NCI-H1048 (cell line): ENCODE measurements at places on chromosomes 7 and 10.

- DNase-seq: no peak
Observed at GRCh38 chr7:107068156-107068555, 23.7 kb downstream of the PRKAR2B start.

GRCh38 chr7:89761173-89761572 lies 393.1 kb upstream of the STEAP1 start:
- DNase-seq: no peak

GRCh38 chr7:106017657-106018056 lies 54.6 kb downstream of the CDHR3 start:
- no peak for DNase-seq

DNA sequence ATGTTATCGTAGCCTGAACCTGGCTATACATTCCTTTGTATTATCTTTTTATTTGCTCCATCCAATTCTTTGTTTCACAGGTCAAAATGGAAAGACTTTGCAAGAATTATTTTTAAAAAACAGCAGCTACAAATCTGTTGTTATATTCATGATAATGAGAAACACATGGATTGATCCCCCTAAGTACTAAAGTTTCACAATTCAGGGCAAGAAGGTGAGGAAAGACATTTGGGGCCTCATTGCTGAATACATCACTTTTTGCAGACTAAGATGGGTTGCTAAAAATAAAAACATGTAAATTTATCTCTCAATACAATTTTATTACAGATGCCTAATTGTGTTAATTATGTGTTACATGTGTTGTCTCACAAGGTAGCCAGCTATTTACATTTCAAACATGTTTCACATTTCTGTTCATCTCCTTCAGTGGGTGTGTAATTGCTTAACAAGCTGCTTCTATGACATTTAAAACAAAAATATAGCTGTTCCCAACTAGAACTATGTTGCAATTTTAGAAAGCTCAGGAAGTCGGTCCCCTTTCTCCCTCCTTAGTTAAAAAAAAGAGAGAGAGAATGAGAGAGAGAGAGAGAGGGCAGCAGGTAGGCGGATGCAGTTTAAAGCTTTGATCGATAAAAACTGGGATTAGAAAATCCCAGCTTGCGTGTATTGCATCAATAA lies 606.3 kb upstream of the FZD8 start:
- DNase-seq: no peak

GRCh38 chr10:45555795-45556194 lies 116.8 kb downstream of the ZFAND4 start:
- no peak for DNase-seq

DNA sequence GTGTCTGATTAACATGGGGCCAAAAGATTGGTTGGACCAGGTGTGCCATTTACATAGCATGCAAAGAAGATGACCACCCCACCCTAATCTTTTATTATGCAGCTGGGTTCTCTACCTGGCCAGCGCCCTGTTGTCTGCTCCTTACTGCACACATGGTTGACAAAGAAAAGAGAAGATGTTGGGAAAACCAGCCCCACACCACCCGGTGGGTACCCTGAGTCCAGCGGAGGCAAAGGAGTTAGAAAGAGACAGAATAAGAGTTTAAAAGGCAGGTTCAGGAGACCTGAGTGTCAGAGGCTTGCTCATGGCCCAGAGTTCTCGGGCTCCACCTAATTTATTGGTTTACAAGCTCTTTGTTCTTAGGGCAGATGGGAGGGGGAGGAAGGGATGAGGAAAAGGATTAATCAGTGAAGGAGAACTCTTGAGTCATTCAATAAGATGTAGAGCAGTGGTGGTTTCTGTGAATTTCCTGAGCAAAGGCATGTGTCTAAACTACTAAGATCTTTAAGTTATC lies 24.1 kb upstream of the ABCA13 start:
- no peak for DNase-seq

DNA sequence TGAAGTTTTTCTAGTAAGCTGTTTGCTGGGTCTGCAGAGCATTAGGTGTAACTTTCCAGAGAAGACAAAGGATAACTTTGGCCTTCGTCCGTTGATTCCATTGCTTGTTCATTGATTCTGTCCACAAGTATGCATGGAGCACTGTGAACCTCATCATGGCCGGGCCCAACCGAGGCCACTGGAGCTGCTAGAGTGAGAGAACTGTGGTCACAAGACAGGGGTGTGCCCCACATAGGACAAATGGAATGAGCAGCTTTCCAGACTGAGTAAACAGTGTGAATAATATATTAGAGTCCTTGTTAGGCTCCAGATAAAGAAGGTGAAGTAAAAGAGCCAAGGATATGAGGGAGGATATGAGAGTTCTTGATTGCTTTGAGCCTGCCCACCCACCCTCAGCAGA lies 24.9 kb downstream of the MBL2 start:
- no peak for DNase-seq

GRCh38 chr10:112168733-112169132 lies 14.8 kb downstream of the GPAM start:
- DNase-seq: no peak

DNA sequence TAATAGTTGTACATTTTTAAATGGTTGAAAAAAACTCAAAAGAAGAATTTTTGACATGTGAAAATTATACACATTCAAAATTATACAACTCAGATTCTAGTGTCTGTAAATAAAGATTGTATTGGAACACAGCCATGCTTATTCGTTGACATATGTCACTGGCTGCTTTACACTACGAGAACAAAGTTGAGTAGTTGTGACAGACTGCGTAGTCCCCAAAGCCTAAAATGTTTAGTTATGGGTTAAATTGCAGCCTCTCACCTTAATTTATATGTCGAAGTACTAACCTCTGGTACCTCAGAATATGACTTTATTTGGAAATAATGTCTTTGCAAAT lies 144.8 kb upstream of the TCF7L2 start:
- no peak for DNase-seq

- no peak for DNase-seq
Observed at GRCh38 chr7:154853727-154854095, 149.2 kb downstream of the PAXIP1 start.

- no peak for DNase-seq
Observed at GRCh38 chr10:87585565-87586514, 73.8 kb upstream of the PAPSS2 start.
